Lung (tissue), 17 donors: ENCODE measurements at places on chromosomes 3 and 15. TPM values are rescaled to one million over a fixed set of nuclear protein-coding genes. Genes with fewer than 3 reads are reported as not detected.

Gene PYGO1
- 7.9 TPM for total RNA-seq

Gene RTP4
- total RNA-seq = 3.9 TPM

Gene CAMK1
- total RNA-seq = 35.0 TPM

Gene GMNC
- 0.09 TPM for total RNA-seq

Gene RARB
- total RNA-seq = 5.4 TPM

Gene IL16
- total RNA-seq = 45.4 TPM

DNA sequence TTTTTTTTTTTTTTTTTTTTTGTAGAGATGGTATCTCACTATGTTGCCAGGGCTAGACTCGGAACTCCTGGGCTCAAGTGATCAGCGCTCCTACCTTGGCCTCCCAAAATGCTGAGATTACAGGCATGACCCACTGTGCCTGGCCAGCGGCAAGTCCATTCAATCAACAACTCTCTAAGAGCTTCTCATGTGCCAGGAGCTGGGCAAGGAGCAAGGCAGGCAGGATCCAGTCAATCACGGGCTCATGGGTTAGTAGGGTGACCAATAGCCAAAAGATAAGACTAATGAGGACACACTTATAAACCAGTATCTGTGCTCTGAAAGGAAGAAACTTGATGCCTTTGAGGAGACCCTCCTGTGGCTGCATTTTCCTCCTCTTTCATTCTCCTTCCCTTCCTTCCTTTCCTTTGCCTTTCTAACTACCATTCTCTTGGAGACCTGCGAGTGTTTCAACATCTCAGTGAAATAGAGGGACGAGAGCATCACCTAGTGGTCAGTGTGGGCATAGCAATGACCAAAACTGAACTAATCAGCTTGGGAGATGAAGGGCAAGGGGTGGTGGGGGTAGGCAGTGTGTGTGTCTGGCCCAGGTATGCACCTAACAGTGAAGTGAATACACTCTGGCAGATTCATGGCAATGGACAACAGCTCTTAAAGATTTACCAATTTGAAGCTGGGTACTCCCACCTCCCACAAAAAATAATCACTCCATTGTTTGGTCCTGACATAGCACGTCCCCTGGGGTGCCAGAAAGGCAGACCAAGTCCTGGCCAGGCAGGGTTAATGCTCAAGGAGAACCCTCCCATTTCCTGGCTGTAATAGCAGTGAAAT is 6.3 kb downstream of the RPP25 start:
- H3K4me1 ChIP-seq = peaks cover 8% of the 10 kb centered on the region
- DNase-seq = peak; percentile 88
- H3K36me3 ChIP-seq = no peaks in the 10 kb centered on the region
- H3K4me3 ChIP-seq = no peak overlapping the region
- H3K27ac ChIP-seq = no peak overlapping the region

- no peak overlapping the region for H3K27ac ChIP-seq
- no peaks in the 10 kb centered on the region for H3K4me1 ChIP-seq
- DNase-seq = no peak
- H3K27me3 ChIP-seq = no peaks in the 10 kb centered on the region
- no peaks in the 10 kb centered on the region for H3K36me3 ChIP-seq
- H3K4me3 ChIP-seq = no peak overlapping the region
These were observed 32.3 kb downstream of the SLC9C1 start for GRCh38 chr3:112261742-112262141.

DNA sequence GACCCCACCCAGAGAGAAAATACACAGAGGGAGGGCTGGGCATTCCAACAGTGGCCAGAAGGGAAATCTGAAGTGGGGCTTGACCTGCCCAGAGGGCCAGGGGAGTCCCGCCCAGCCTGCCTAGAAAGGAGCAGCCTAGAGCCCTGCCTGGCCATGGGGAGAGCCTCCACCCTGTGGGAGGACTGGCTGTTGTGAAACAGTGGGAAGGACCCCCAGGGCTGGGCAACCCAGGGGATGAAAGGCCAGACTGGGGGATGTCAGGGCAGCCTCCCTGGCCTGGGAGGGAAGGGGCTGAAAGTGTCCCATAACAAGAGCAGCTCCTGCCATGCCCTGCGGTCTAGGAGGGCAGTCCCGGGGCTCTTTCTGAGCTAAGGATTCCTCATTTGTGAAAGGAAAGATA is 69.0 kb downstream of the SLC12A8 start:
- no peak for DNase-seq
- no peak overlapping the region for H3K27ac ChIP-seq
- no peaks in the 10 kb centered on the region for H3K4me1 ChIP-seq
- no peaks in the 10 kb centered on the region for H3K27me3 ChIP-seq

GRCh38 chr15:39706206-39706605 is 76.4 kb downstream of the FSIP1 start:
- no peaks in the 10 kb centered on the region for H3K27me3 ChIP-seq
- no peak overlapping the region for H3K4me3 ChIP-seq
- no peaks in the 10 kb centered on the region for H3K4me1 ChIP-seq
- H3K27ac ChIP-seq = no peak overlapping the region
- DNase-seq = no peak

GRCh38 chr3:8584661-8585060 is 59.9 kb downstream of the SSUH2 start:
- DNase-seq = no peak
- H3K4me3 ChIP-seq = no peak overlapping the region
- no peaks in the 10 kb centered on the region for H3K4me1 ChIP-seq
- no peak overlapping the region for H3K27ac ChIP-seq
- no peaks in the 10 kb centered on the region for H3K27me3 ChIP-seq
- no peaks in the 10 kb centered on the region for H3K36me3 ChIP-seq

GRCh38 chr3:182954553-182955235 is 25.6 kb downstream of the DCUN1D1 start:
- H3K4me1 ChIP-seq = no peaks in the 10 kb centered on the region
- H3K27ac ChIP-seq = no peak overlapping the region
- peaks cover 9% of the 10 kb centered on the region for H3K36me3 ChIP-seq
- no peaks in the 10 kb centered on the region for H3K27me3 ChIP-seq

- no peak for DNase-seq
- H3K36me3 ChIP-seq = peaks cover 10% of the 10 kb centered on the region
- peaks cover 9% of the 10 kb centered on the region for H3K4me1 ChIP-seq
- no peak overlapping the region for H3K27ac ChIP-seq
- H3K27me3 ChIP-seq = no peaks in the 10 kb centered on the region
These were observed 175.3 kb upstream of the LRRFIP2 start for GRCh38 chr3:37349640-37350039.

- peak overlapping the region; percentile 69 for H3K27ac ChIP-seq
- H3K4me1 ChIP-seq = peaks cover 10% of the 10 kb centered on the region
- no peak for DNase-seq
- H3K36me3 ChIP-seq = no peaks in the 10 kb centered on the region
- no peak overlapping the region for H3K4me3 ChIP-seq
These were observed 215.9 kb upstream of the CTDSPL start for GRCh38 chr3:37645517-37646380.

DNA sequence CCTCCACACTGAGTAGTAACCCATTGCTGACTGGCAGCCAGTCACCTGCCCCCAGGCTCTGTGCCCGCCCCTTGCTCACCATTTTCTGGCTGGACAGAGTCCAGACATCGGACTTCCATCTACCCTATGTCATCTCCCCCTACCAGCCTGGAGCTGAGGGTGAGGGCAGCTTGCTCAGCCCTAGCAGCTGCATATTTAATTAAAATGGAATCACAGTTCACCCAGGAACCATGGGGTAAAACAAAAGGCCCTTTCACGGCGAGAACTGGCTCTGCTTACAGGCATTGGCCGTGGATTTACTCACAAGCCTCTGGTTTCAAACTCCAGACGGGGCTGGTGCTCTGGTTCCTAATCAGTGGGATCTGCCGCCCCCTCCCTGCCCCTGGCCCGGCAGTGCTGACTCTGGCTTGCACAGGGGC is 94.9 kb upstream of the ATP2B2 start:
- H3K27ac ChIP-seq = no peak overlapping the region
- peaks cover 2% of the 10 kb centered on the region for H3K27me3 ChIP-seq
- H3K36me3 ChIP-seq = no peaks in the 10 kb centered on the region
- no peak overlapping the region for H3K4me3 ChIP-seq
- peaks cover 5% of the 10 kb centered on the region for H3K4me1 ChIP-seq

GRCh38 chr3:53485675-53486403 is 8.6 kb upstream of the CACNA1D start:
- no peak overlapping the region for H3K27ac ChIP-seq
- peaks cover 51% of the 10 kb centered on the region for H3K4me1 ChIP-seq
- no peaks in the 10 kb centered on the region for H3K27me3 ChIP-seq
- DNase-seq = peak; percentile 61

- no peaks in the 10 kb centered on the region for H3K36me3 ChIP-seq
- peak; percentile 92 for DNase-seq
- peaks cover 3% of the 10 kb centered on the region for H3K4me1 ChIP-seq
- no peak overlapping the region for H3K27ac ChIP-seq
- no peak overlapping the region for H3K4me3 ChIP-seq
These were observed 69.9 kb upstream of the GOLIM4 start for GRCh38 chr3:168165390-168166269.
